ENCODE measurements at places on chromosomes 3 and 15. TPM values are rescaled to one million over a fixed set of nuclear protein-coding genes. Genes with fewer than 3 reads are reported as not detected.

The CTXN2 gene
- not detected for total RNA-seq

The TGM5 gene
- not detected for total RNA-seq

The KIF15 gene
- 8.9 TPM for total RNA-seq

The GCSAM gene
- not detected for total RNA-seq

The EIF3J gene
- total RNA-seq = 31.1 TPM

The NAALADL2 gene
- 0.86 TPM for total RNA-seq

The ILDR1 gene
- total RNA-seq = not detected

The STAB1 gene
- 1.9 TPM for total RNA-seq

The CPN2 gene
- not detected for total RNA-seq

The TEX264 gene
- 64.9 TPM for total RNA-seq

The KNG1 gene
- not detected for total RNA-seq

The THUMPD3 gene
- 36.9 TPM for total RNA-seq

The LRRC15 gene
- under 0.01 TPM for total RNA-seq

The RLBP1 gene
- total RNA-seq = not detected

The EXD1 gene
- not detected for total RNA-seq

The GP9 gene
- total RNA-seq = not detected

The UBAP1L gene
- 0.18 TPM for total RNA-seq

The ZDHHC3 gene
- total RNA-seq = 51.7 TPM

The XRN1 gene
- total RNA-seq = 18.6 TPM

The SLC27A2 gene
- not detected for total RNA-seq

The ZIC1 gene
- not detected for total RNA-seq

The SLC22A14 gene
- not detected for total RNA-seq

The FBXL22 gene
- total RNA-seq = 0.58 TPM

The MAGEL2 gene
- total RNA-seq = not detected

The PRTG gene
- 2.5 TPM for total RNA-seq

The ATP13A5 gene
- not detected for total RNA-seq

The EBLN2 gene
- 0.35 TPM for total RNA-seq

The KLHL40 gene
- not detected for total RNA-seq

The NR2E3 gene
- total RNA-seq = 0.18 TPM

The SEC22A gene
- 57.2 TPM for total RNA-seq

The ATP11B gene
- 40.1 TPM for total RNA-seq

The TMCO5A gene
- not detected for total RNA-seq

The CCR1 gene
- total RNA-seq = 0.29 TPM

The RYK gene
- total RNA-seq = 71.1 TPM

The LRRC31 gene
- not detected for total RNA-seq

The TRIM71 gene
- total RNA-seq = not detected

The FRMD4B gene
- total RNA-seq = 0.29 TPM

The FBXL2 gene
- total RNA-seq = 13.8 TPM

The SLC28A1 gene
- not detected for total RNA-seq

The PLCD1 gene
- total RNA-seq = 22.9 TPM

The TRH gene
- 0.18 TPM for total RNA-seq

The PCOLCE2 gene
- total RNA-seq = 4.4 TPM

The ADAMTS17 gene
- total RNA-seq = 1.1 TPM

The ZNF280D gene
- total RNA-seq = 13.8 TPM

The THOC7 gene
- total RNA-seq = 75.7 TPM

The FRMD5 gene
- total RNA-seq = 1.8 TPM

The CCDC14 gene
- total RNA-seq = 26.4 TPM

The ATP2C1 gene
- 58.5 TPM for total RNA-seq

The FAM3D gene
- not detected for total RNA-seq

All from myometrial cell (primary cell).